ENCODE measurements at places on chromosomes 4 and X.
A peak's percentile ranks its signal among the peaks of the same experiment; 100 is the strongest.

GRCh38 chr4:80306260-80306659, 29.3 kb upstream of the CFAP299 start:
- DNase-seq = no peak

- no peak for DNase-seq
Measured at GRCh38 chrX:74420196-74421035, 877 bp upstream of the SLC16A2 start.

DNA sequence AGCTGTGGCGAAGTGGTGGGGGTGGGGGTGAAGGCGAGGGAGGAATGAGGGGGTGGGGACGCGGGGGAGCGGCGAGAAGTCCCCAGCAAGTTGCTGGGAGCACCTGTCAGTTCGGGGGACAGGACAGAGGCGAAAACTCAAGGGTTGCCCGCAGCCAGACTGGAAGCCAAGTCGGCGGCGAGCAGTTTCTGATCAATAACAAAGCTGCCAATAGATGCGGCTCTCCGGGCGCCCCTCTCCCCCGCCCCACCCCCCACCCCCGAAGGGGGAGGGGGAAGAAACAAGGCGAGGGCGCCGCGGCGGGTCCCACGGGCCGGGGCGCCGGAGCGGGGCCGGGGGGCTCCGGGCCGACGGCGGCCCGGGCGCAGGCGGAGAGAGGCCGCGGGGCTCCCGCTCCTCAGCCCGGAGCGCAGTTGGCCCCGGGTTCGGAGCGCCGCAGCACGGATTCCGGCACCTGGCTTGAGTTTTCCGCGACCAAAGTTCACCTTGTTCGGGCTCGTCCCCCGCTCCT, 379 bp downstream of the PDGFC start:
- no peak for DNase-seq

- DNase-seq = no peak
Measured at GRCh38 chrX:154082396-154083125, 15.0 kb downstream of the MECP2 start.

DNA sequence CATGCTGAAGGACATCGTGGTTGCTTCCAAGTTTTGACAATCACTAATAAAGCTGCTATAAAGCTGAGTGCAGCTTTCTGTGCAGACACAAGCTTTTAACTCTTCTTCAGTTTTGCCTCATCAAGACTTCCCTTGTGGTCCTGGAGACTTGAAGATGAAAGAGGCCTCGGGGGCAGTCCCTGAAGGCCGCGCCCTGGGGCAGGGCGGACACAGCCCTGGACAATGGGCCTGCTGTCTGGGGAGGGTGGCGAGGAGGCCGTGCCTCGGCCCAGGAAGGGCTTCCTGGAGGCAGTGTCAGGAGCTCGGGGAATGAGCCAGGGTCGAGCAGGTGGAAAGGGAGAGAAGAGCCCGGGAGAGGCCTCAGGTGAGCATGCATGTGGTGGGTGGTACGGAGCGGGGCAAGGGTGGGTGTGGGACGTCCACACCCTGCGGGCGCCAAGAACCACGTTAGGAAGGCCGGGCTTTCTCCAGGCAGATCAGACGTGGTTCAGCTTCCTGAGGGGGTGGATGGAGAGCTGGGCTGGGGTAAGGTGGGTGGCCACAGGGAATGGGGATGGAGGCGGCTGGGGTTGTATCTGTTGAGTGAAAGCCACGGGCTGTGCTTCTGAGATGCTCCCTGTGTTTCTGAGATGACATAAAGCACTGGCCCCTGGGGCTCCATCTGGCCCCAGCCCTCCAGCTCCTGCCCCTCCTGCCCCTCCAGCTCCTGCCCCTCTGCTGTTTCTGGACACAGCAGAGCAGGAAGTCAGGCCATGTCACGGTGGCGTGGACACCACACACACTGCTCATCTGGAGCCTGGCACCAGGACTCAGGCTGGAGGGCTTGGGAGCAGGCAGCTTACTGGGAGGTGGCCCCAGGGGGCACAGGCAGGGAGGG, 21.5 kb downstream of the ADRA2C start:
- no peak for DNase-seq

DNA sequence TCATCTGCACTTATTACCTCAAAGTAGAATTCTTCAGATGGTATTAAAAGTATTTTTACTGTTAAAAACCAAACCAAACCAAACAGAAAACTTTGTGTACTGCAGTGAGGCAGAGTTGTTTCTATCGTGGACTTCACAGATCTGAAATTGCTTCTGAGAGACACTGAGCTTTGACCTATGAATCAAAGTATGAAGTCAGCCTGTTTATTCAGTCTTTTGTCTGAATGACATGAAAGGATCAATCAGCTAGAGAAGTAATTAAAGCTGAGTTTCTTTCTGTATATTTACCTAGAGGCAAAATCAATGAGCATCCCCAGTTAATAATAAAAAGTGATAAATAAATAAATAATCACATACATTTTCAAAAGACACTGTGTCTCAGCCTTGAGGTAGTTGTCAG, 2121.0 kb downstream of the PCDH7 start:
- no peak for DNase-seq

DNA sequence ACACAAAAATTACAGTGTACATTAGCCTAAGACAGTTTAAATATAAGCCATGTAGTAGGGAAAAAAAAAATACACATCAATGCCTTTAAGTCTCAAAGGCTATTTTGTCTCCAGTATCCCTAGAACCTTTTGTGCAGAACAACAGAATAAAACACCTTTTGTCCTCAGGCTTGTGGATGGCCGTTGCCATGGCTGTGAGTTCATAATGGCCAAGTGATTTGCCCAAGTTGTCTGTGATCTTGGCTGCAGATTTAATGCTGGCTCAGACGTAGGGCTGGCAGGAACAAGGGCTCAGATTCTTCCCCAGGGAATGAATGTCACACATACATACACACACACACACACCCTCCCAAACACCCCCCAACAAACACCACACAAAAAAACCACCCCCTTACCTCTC, 25.3 kb downstream of the GPM6B start:
- DNase-seq = no peak

DNA sequence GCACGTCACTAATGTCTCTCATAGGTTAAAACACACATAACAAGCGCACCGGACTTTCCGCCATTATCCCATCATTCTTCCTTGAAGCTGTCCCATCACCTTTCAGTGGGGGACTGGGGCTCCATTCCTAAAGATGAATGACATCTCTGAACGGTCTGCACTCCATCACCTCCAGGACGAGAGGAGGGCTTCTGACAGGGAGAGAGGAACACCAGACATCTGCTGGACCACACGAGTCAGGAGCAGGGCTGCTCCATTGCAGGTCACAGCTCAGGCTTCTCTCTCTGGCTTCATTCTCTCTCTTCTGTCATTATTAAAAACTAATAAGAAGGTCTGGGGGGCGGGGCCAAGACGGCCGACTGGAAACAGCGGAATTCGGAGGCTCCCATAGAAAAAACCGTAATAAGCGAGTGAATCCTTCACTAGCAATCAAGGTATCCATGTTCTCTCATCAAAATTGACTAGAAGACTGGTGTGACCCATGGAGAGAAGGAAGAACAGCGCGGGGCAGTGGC, 289.8 kb downstream of the LDB2 start:
- DNase-seq = no peak

- no peak for DNase-seq
Measured at GRCh38 chr4:63729519-63729918, 679.7 kb downstream of the TECRL start.

- DNase-seq = no peak
Measured at GRCh38 chrX:24561121-24561520, 86.0 kb downstream of the PCYT1B start.

- no peak for DNase-seq
Measured at GRCh38 chr4:152643153-152644035, 36.4 kb downstream of the TMEM154 start.

- no peak for DNase-seq
Measured at GRCh38 chrX:104523858-104524257, 42.1 kb upstream of the IL1RAPL2 start.

GRCh38 chrX:132214518-132214917, 4.7 kb downstream of the RAP2C start:
- DNase-seq = no peak

GRCh38 chrX:9927698-9928482, 39.3 kb upstream of the CLDN34 start:
- DNase-seq = no peak

GRCh38 chrX:24982306-24982965, 33.3 kb downstream of the ARX start:
- DNase-seq = no peak

GRCh38 chrX:10011991-10012390, 44.8 kb downstream of the CLDN34 start:
- no peak for DNase-seq

GRCh38 chr4:138835832-138836533, 179.6 kb upstream of the NOCT start:
- no peak for DNase-seq

DNA sequence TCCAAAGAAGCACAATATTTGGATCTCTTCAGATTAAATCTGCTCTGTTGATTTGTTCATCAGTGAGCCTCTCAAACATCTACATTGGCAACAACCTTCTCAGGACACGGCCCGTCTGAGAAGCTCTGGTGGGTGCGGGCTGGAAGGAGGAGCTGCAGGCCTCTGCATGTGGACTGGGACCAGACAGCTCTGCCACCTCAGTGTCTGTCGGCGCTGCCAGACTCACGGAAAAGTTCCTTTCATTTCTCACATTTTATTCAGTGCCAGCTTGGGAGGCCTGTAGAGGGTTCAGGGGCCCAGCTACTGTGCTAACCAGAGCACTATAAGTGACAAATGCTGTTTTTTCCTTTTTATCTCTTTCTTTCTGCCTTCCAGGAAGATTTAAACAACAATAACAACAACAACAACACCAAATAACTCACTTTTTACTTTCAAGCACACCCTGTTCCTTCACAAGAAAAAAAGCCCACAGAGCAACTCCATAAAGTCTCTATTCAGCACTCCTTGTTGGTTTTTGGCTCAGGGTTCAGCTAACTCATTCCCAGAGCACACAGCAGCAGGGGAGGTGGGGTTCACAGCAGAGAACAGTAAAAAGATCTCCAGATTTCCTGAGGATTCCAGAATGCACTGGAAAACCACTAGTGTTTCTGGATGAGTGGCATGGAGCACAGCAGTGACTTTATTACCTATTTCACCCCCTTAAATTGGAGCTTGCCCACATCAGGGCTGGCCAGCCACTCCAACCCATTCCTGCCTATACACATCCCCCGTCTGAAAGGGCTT, 23.2 kb upstream of the HOPX start:
- no peak for DNase-seq

GRCh38 chr4:101707596-101707995, 82.9 kb upstream of the BANK1 start:
- DNase-seq = no peak

GRCh38 chr4:25722964-25723363, 67.3 kb downstream of the SLC34A2 start:
- DNase-seq = no peak

- no peak for DNase-seq
Measured at GRCh38 chr4:76235407-76235806, 16.1 kb upstream of the FAM47E start.

GRCh38 chr4:152267811-152268210, 268.1 kb downstream of the FBXW7 start:
- DNase-seq = no peak

DNA sequence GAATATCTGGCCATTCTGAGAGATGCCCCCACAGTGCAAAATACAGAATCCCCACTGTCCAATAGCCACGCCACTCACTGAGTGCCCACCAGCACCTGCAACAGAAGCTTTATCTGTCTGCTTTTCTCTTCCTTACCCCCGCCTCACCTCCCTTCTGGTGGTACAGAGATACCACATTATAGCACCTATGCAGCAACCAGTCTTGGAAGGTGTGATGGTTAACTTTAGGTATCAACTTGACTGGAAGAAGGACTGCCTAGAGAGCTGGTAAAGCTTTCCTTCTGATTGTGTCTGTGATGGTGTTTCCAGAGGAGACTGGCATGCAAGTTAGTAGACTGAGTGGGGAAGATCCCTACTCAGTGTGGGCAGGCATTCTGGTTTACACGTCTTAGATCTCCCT, 61.8 kb upstream of the TXK start:
- no peak for DNase-seq

DNA sequence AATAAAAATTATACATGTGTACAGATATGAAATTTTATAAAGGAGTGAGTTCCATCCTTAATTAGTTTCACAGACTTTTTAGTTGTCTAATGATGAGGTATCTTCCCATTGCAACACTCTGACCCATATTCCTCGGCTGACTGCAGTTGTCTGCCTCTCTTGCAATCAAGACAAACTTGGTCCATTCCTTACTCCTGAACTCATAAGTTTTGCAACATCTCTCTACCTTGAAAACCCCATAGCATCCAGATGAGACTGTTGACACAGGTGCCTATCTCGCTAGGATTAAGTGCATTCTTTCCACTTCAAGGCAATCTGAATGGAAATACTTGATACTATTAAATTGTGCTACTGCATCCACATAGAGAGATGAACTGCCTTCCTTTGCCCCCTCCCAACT, 2.3 kb downstream of the XKRX start:
- no peak for DNase-seq

DNA sequence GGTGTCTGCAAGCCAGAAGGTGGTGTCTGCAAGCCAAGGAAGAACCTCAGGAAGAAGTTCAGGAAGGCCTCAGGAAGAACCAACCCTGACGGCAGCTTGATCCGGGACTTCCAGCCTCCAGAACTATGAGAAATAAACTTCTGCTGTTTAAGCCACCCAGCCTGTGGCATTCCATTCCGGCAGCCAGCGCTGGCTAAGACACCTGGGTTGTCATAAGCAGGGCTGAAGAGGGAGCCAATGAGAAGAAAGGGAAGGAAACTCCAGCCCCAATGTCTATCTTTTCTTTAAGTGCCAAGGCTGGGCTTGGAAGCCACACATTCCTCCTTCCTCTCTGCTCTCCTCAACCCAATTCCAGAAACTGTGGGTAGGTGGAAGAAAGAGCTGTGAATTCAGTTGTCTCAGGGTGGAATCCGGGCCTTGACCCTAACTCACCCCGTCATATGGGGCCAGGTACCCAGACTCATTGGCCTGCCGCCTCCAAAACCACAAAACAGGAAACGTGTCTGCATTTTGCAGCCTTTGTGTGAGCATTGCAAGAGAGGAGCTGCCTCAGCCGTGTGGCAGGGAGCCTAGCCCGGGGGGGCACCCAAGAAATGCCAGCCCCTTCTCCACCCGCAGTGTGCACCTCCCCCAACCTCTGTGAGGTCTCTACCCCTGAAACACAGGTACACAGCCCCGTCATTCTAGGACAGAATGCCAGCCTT, 26.8 kb downstream of the CRMP1 start:
- DNase-seq = no peak

- DNase-seq = peak; percentile 23
Measured at GRCh38 chrX:47623540-47624027, 3.9 kb upstream of the SYN1 start.

GRCh38 chrX:65633826-65634225, 33.6 kb upstream of the MSN start:
- no peak for DNase-seq

GRCh38 chr4:63583561-63583960, 825.7 kb downstream of the TECRL start:
- DNase-seq = no peak

DNA sequence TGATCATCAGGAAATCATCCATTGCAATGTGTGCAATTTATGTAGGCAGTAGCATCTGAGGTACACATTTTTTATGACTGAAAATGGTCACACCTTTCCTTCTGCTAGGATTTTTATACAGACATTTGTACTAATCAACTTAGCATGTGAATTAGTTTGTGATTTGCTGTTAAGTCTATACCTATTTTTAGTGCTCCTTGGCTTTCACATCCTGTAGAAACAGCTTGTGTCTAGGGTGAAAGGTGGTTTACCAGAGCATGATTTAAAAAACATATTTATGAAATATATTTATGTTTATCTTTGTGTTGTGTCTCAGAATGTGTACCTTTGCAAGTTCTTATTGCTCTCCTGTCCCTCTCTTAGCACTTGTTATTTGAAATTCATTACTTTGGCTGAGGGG, 916.0 kb downstream of the TECRL start:
- DNase-seq = no peak

- no peak for DNase-seq
Measured at GRCh38 chr4:88341227-88342192, 37.1 kb upstream of the HERC6 start.

Measured in activated CD4-positive, alpha-beta T cell treated with anti-CD3 and anti-CD28 coated beads, Interleukin-2, amount 50 U/mL, for 4 hours (primary cell).